ENCODE measurements at places on chromosomes 5 and 9.

DNA sequence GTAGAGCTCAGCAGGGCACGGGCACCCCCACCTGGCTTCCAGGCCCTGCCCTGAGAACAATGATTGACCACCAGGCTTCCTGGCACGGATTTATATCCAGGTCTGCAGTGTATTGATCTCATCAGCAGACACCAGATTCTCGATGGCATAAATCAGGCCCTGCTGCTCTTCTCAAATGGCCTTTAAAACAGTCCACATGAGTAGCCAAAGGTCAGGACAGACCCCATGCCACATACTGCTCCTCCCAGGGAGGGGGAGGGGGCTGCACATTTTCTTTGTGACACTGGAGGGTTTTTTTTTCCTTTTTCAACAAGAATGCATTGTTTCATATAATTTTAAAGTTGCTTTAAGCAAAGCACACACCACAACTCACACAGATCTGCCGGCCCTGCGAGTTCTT, 85.4 kb downstream of the SEMA4D start:
- no peak for DNase-seq

DNA sequence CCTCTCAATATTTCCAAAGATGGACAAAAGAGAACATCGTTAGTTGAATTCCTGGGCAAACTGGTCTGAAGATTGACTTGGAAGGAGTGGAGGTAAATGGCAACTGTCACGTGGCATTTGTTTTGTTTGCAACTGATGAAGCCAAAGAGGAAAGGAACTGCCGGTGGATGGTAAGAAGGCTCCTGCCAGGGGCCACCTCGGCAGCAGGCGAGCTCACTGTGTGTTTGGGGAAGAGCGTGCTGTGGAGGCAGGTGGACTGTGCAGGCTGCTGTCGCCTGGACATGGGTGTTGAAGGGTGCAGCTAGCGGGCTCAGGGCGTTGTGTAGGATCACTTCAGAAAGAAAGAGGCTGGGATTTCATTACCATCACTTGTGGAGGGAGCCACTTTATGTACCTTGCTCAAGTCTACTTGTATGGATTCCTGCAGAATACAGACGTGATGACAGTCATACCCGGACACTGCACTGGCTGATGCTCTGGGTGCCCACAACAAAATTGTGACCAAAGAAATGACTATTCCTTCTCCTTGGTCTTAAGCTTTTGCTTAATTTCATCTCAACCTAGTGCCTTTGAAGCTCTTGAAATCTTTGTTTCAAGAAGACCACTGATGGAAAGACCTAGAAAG, 72.7 kb downstream of the MAP1B start:
- no peak for DNase-seq

DNA sequence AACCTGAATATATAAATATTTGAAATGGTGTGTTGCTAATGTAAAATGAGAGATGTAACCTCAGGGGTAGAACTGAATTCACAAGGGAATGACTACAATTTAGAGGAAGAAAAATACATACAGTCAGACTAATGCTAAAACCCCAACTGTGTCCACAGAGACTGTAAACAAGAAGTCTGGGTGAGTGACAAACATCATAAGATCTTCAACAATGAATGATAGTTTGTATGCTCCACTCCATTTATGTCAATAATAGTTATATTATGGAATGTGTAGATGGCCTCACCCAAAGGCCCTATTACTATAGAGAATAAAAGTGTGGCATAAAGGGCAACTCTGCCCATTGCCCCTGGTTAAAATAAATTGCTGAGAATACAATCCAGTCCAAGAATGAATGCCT, 102.9 kb downstream of the CETN3 start:
- no peak for DNase-seq

GRCh38 chr5:142280066-142281007, 44.5 kb downstream of the SPRY4 start:
- DNase-seq, result no peak

DNA sequence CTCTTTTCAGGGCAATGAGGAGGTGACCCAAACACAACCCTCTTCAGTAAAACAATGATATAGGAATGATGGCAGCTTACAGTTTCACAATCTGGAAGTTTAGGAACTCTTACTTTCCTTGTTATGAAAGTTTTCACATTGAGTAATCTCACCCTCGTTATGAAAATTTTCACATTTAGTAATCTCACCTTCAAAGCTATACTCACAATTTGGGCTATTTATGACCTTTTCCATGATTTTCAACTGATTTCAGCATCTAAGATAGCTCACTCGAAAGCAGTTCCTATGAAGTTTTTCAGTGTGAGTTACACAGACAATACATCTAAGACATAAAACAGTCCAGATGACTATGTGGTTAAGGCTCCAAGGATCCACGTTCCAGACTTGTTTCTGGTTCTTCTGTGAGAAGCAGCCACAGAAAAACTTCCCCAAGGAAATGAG, 57.1 kb downstream of the FOXD1 start:
- DNase-seq, result no peak

GRCh38 chr9:124272979-124273378, 15.2 kb downstream of the NEK6 start:
- no peak for DNase-seq

DNA sequence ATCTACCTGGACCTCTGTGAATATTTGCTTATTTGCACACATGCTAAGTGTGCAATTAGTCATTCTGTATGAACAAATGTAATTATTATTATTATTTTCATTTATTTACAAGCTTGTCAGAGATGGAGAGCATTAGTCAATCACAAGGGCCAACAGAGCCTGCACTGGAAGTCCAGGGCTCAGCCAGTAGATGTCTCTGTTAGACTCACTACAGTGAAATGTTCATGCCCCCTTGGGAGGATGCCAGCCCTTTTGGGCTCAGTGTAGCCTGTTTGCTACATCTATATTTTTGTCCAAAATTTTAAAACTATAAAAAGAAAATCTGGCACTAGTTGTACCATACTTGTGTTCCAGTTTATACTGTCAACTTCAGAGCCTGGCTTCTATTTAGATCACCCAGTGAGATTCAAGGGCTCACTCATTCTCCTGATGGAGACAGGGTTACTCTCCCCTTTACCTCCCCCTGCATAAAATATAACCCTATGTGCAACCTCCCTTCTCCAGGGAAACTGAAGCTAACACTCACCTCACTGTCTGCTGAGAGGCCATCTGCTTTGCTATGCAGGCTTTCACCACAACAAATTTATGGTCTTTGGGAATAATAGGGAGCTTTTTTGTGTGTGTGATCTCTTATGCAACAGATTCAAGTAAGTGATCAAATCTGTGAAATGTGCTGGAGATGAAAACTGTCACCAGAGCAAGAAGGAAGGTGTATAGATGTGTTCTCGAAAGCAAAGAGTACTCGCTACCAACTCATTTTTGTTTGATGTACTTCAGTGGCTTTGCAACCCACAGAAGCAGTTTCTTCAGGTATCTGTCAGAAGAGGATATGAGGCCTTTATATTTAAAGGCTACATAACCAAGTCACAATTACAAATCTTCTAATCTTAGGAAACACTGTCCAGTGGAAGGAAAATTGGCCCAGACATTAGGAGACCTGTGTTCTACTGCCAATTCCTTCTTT, 99.9 kb upstream of the TLE4 start:
- no peak for DNase-seq

DNA sequence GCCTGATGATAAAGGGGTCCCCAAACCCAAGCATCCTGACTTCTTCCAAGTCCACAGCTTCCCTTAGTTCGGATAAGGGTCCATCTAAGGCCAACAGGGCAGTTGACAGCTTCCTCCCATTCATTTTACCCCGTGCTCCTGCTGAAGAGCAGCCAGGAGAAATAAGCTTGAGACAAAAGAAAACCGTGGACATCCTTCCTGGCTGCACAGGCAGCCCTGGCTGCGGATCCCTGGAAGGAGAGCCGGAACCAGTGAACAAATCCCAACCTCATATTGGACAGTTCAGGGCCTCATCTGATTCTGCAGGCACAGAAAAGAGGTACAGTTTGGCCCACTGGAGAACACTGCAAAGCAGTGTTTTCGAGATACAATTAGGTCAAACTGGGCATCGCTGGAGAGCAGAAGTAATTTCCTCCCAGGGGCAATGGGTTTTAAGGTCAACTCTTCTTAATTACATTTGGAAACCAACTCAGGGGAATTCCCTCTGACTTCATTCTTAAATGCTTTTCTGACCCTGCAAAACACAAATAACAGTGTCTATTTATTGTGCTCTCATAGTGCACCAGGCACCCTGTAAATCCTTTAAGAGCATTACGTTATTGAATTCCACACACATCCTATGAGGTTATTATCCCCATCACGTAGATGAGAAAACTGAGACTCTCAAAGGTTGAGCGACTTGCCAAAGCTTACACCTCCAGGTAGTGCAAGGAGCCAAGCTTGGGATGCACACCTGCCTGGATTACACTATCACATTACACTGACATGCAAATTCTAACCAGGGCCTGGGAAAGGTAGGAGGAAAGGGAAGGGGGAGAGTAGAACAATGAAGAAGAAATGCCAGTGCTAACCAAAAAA, 21.2 kb downstream of the ADAM19 start:
- DNase-seq, result no peak

GRCh38 chr5:180379355-180380070, 26.4 kb upstream of the GFPT2 start:
- no peak for DNase-seq

GRCh38 chr5:78570646-78571045, 77.9 kb downstream of the LHFPL2 start:
- no peak for DNase-seq

Measured in activated CD8-positive, alpha-beta memory T cell treated with anti-CD3 and anti-CD28 coated beads for 1 hour (primary cell).